ENCODE measurements at places on chromosomes 1 and 21. TPM values are rescaled to one million over a fixed set of nuclear protein-coding genes. Genes with fewer than 3 reads are reported as not detected.

Gene LCK
- not detected for total RNA-seq

Gene ASTN1
- not detected for total RNA-seq

Gene MKNK1
- 13.8 TPM for total RNA-seq

Gene NMNAT2
- total RNA-seq, result 10.4 TPM

Gene PTGFR
- 16.9 TPM for total RNA-seq

Gene S100A14
- 0.19 TPM for total RNA-seq

Gene CRNN
- total RNA-seq, result not detected

Gene EXTL1
- 0.58 TPM for total RNA-seq

Gene ARHGAP29
- total RNA-seq, result 60.3 TPM

Gene PDC
- total RNA-seq, result 0.38 TPM

Gene PPM1J
- 2.3 TPM for total RNA-seq

Gene RHD
- under 0.01 TPM for total RNA-seq

Gene CSMD2
- total RNA-seq, result 0.56 TPM

Gene SLC45A3
- total RNA-seq, result 3.7 TPM

Gene MIB2
- total RNA-seq, result 115 TPM

Gene TNFRSF9
- 0.28 TPM for total RNA-seq

Gene C8B
- not detected for total RNA-seq

Gene CD34
- total RNA-seq, result 0.56 TPM

Gene ACADM
- 19.2 TPM for total RNA-seq
